Fibroblast of the aortic adventitia (primary cell): ENCODE measurements at places on chromosomes 1 and 21. TPM values are rescaled to one million over a fixed set of nuclear protein-coding genes. Genes with fewer than 3 reads are reported as not detected.

Gene TFF3
- not detected in 2 replicates for total RNA-seq

Gene SUSD4
- total RNA-seq = 0.18 and 1.9 TPM in 2 replicates

Gene IVL
- not detected in 2 replicates for total RNA-seq

Gene RSPH1
- total RNA-seq = 0.16 TPM in 1 of 2 replicates, not detected in the other

Gene C1QC
- not detected in 2 replicates for total RNA-seq

Gene ADAM30
- not detected in 2 replicates for total RNA-seq

Gene OR2T29
- total RNA-seq = not detected in 2 replicates

Gene KAZN
- total RNA-seq = 3.9 and 23.6 TPM in 2 replicates

Gene CMPK1
- total RNA-seq = 87.8 and 138 TPM in 2 replicates
